Activated gamma-delta T cell treated with Interleukin-2 at 50 U/mL for 16 hours (primary cell): ENCODE measurements at places on chromosomes 16 and 17.

DNA sequence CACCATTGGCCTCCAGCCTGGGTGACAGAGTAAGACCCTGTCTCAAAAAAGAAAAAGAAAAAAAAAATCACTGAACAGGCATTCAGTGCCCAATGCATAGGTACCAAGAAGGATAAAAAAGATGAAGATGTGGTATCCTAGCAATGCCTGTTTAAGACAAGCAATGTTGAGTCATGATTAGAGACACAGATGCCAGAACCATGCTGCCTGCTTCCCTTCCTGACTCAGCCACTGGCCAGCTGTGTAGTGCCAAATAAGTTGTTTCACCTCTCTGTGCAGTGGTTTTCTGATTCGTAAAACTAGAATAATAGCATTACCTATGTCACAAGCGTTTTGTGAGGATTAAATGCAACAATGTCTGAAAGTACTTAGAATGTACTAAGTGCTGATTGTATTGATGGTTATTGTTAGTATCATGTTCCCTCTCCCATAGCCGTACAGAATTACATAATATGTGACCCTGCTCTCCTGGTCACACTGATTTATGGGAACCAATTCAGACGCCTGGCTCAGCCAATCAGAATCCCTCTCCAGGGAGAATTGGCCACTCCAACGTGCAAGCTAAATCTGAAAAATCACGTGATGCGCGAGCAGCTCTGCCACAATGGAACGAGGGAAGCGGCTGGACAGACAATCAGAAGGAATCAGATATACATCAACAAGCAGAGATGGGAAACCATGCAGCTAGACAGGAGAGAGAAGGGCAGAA, 241.9 kb downstream of the SLC39A11 start:
- no peak for DNase-seq

DNA sequence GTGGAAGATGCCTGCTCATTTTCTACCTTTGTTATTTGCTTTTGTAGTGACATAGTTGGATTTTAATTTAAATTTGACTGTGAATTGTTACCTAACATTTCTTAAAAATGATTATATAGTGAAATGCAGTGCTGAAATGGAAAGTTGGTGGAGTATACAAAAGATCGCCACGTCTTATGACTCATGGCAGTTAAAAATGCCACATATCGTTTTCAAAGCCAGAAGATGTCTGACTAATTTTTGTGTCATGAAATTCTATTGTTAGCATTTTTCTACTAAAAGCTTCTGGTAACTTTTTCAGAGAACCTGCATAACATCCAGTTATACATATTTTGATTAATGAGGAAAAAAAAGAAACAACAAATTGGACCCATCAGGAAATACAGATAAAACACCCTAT, 20.6 kb downstream of the MAP2K4 start:
- DNase-seq: no peak

DNA sequence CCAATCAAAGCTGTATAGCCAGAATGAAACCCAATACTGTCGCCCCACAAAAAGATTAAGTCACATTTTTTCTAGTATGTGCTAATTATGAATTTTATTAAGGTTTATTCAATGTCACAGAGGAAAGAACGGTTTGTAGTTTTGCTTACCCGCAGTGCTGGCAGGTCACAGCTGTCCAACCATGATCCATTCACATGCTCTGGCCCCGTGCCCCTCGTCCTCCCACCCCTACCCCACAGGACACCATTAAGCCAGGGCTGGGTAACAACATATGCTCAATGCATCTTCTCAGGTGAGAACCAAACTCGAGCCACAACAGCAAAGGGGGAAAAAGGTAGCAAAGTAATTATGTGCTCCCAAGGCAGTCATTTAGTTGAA, 589 bp upstream of the FBF1 start:
- no peak for DNase-seq

DNA sequence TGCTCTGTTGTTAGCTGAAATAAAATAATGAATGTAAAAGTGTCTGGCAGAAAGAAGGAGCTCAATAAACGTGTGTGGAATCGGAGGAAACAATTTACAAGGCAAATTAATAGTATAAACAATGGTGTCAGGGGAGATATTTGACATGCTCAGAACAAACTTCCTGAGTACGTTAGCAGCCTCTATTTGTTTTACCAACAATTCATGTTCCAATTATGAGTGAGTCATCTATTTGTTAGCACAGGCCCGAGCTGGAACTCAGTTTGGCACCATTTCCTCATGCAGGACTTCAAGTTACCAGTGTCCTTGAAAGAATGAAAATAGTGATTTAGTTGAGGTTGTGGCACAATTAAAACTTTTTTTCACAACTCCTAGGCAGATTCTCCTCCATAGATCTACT, 9.1 kb downstream of the ASIC2 start:
- no peak for DNase-seq

GRCh38 chr17:77958716-77959125, 218 bp downstream of the TNRC6C start:
- DNase-seq: no peak

GRCh38 chr17:41024697-41025096, 2.3 kb downstream of the KRTAP1-5 start:
- no peak for DNase-seq

- DNase-seq: no peak
These were observed 98.9 kb downstream of the CCT6B start for GRCh38 chr17:34862384-34862783.

DNA sequence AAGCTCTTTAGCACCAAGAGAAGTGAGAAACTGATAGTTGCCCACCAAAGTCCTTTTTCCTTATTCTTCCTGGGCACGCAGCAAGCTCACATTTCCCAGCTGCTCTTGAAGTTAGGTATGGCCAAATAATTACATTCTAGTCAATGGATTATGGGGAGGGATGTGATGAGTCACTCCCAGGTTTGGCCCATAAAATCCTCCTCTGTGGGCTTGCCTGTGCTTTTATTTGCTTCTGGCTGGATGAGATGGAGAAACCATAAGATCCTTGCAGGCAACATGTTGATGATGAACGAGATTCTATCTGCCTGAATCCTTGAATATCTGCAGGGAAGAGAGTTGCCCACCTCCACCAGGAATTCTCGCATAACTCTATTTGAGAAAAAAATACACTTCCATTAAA, 568.3 kb upstream of the SALL1 start:
- no peak for DNase-seq

DNA sequence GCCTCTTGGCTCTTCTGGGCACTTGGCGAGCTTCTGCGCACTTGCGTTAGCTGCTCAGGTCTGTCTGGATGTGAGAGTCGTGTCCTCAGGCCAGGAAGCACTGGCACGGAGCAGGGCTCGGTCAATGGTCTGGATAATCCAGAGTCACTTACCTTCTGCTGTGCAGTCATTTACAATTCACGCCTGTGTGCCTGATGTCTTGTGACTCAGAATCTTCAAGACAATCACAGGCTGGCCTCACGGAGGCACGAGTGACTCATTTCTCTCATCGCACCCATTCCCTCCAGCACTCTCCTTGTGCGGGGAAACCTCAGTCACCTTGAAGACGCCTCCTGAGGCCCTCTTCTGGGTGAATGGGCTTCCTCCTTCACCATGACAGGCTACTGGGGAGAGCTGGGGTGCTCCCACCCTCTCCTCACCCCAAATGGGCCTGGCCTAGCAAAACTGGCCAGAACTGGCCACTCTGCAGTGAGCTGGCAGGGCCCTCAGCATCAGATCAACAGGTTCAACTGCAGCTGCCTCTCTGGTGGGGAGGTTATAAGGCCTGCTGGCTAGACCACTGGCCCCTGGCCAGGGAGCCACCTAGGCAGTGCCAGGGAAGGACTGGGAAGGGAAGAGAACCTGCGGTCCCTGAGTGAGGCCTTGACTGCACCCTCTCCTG, 1.9 kb upstream of the CAPN15 start:
- DNase-seq: peak; percentile 50

DNA sequence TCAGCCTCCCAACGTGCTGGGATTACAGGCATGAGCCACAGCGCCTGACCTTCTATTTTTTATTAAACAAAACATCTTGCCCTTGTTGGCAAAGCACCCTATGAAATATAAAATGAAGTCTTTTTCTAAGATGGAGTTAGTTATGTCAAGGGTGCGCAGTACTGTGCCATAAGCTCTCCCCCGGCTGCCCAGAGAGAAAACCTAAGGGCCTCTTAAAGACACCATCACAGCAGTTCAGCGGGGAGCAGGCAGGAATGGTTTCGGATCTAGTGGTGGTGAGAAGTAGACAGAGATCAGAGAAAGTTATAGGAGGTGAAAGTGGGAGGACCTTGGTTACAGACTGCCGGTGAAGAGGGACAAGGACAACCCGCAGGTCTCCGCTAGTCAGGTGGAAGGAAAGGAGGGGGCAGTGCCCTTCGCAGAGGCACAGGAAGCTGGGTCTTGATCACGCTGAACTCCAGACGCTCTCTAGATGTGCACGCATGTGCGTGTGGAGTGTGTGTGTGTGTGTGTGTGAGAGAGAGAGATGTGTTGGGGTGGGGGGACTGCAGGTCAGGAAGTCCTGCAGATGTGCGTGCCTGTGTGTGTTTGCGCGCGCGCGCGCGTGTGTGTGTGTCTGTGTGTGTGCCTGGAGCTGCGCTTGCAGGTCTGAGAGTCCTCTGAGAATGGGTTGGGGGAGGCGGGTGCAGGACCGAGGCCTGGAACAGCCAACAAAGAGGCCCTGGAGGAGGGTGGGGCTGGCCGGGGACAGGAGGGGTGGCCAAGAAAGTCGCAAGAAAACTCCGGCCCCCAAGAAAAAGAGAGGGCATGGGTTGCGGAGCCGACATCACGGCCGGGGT, 748 bp upstream of the CMTM3 start:
- DNase-seq: peak; percentile 79
